ENCODE measurements at places on chromosomes 5 and 9.

GRCh38 chr5:113068559-113068958 is 92.0 kb downstream of the DCP2 start:
- no peak for DNase-seq

DNA sequence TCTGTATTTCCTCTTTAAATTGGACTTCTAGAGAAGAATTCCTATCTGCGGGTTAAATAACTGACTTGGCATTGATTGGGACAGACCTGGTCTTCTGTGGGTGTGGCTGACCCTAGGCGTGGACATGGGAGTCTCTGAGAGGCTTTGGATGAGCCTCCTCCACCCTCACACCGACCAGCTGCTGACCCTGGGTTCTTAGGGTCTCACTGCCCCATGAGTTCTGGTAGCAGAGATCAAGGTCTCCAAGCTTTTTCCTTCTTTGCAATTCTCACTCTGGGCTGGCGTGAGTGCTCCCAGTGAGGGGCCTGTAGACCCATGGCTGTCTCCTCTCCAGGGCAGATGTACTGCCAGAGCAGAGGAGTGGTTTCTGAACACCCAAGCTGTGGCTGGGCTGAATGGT is 41.6 kb upstream of the PITX1 start:
- no peak for DNase-seq

- peak; percentile 48 for DNase-seq
Observed at GRCh38 chr5:116572350-116573278, 2.0 kb downstream of the SEMA6A start.

DNA sequence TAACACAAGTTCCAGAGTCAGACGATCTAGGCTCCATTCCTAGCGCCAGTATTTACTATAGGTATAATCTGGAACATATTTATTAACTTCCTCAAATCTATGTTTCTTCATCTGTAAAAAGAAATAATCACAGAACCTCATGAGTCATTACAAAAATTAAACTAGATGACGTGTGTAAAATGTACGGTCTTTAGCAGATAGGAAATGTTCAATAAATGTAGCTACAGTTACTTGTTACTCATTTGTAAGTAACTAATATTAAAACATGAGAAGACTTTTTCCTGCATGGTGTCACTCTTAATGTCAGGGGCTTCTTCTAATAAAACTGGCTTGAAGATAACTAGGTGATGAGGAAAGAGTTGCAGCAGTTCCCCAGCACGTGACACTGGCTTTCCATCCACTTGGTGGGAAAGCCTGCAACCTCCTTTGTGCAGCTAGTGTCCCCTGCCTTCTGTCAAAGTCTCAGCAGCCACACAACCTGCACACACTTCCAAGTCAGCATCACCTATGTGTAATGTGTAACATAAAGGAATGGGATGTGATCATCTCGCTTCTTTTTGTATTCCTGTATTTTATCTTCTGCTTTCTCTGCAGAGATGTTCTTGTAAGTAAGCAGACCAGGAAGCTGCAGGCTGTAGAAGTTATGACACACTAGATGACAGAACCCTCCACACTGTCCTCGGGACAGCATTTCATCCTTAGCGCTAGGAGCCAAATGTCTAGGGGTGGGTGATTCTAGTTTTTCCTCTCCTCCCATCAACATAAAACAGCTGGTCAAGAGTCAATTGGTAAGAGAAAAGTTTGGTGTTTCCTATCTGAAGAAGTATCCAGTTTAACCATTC is 1.8 kb upstream of the JAKMIP2 start:
- DNase-seq = no peak

- DNase-seq = no peak
Observed at GRCh38 chr5:170365011-170365410, 24.2 kb downstream of the KCNMB1 start.

- no peak for DNase-seq
Observed at GRCh38 chr5:126562823-126563222, 32.2 kb downstream of the ALDH7A1 start.

DNA sequence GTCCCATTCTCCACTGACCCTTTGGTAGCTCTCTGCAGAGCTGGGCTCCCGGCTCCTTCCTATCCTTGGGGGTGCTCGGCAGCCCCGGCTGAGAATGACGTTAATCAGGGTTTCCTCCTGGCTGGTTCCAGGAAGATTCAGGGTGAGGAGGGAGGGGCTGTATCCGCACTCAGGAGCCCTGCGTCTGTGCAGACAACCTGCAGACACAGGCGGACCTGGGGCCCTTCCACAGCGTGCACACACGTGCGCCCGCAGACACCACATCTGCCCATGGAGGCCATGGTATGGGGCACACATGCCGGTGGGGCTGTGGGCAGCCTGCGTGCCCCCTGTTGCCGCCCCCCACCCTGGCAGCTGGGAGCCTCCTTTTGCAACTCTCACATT is 66.6 kb upstream of the RNU6ATAC start:
- no peak for DNase-seq

- DNase-seq = no peak
Observed at GRCh38 chr5:95770830-95771708, 39.9 kb downstream of the RHOBTB3 start.

DNA sequence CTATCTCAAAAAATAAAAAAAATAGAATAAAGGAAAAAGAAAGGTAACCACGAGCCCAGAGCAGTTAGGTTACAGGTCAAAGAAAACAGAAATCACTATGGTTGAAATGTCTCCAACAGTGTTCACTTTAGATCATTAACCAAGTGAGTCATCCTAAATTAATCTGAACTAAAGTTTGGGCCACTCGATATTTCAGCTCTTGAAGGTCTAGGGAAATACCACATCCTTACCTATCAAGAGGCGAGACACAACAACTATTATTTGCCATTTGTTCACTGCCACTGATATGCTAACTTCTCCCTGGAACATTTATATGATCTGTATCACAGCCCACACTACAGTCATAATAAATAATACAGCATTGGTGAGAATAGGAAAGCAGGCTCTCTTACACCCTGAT is 111.3 kb upstream of the NR5A1 start:
- DNase-seq = no peak

DNA sequence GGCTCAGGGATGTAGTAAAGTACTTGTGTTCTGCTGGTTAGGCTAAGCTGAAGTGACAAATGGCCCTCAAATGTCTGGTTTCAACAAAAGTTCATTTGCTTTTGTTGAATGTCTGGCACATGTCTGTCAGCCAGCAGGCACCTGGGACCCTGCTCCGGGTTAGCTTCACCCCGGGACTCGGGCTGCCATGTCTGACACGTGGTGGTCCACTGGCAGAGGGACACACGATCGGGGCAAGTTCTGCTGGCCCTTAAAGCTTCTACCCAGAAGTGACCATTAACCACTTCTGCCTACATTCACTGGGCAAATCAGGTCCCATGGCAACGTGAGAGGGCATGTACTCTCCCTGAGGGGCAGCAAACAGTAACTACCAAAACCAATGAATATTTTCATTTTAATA is 23.8 kb downstream of the POLR1E start:
- DNase-seq = no peak

DNA sequence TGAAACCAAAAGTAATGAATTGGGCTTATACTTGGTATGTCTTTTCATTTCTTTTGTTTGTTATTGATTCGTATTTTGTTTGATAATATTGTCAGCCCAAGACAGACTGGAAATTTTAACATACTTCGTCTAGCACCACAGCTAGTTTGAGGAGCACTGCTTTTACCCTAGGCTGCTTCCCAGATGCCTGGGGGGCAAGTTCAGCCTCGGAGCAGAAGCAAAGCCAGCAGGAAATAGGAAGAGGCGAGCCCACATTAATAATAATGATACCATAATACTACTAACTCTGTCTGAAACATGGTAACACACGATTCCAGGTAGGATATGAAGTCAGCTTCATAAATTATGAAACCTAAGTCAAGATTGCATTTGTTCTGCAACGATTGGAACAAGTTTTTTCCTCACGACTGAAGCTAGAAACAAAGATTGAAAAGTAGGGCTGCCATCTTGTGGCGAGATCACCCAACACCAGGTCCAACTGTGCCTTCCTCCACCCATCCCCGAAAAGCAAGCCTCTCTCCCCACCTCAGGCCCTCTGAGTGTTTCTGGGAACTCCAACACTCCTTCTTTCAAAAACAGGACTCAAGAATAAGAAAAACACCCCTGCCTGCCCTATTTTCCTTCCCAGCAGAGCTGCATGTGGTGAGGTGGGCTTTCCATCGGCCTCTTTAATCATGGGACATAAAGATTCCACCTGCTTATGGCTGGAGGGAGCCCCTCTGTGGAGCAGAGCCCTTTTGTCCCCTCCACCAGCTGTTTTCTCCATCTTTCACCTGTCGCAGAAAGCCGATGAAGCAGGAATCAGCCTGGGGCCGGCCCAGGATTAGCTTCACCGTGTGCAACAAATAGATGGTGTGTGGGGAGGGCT is 236.4 kb downstream of the CAAP1 start:
- DNase-seq = no peak

GRCh38 chr9:4927701-4928100 is 57.4 kb upstream of the JAK2 start:
- no peak for DNase-seq

- no peak for DNase-seq
Observed at GRCh38 chr5:35483780-35484179, 133.9 kb upstream of the SPEF2 start.

DNA sequence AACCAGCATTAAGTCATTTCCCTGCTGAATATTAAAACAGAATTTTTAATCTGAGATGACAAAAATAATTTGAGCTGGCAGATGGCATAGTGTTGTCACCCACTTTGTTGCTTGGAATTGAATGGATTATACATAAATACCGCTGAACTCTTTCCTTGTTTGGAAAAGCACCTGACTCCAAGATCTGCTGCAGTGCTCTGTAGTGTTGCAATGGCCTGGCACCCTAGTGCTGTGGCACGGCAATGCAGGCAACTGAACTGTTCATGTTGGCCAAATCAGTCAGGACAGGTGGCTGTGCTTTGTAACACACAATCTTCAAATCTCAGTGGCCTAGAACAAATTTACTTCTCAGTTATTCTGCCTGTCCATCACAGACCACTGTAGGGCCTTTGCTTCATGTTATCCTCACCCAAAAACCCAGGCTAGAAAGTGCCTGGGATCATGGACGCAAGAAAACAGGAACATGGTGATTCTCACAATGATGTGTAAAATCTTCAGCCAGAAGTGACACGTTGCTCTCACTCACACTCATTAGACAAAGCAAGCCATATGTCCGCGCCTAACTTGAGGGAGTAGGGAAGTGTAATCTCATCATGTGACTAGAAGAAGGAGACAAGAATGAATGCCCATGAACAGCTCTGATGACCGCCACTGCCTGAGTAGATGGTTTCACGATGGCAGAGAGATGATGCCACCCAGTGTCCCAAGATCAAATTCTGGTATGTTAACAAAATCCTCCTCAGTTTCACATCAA is 191.9 kb upstream of the PUM3 start:
- peak; percentile 18 for DNase-seq

- no peak for DNase-seq
Observed at GRCh38 chr5:13814301-13814700, 130.2 kb downstream of the DNAH5 start.

GRCh38 chr9:78502566-78502965 is 205.6 kb downstream of the PSAT1 start:
- DNase-seq = no peak

GRCh38 chr5:72691751-72692150 is 124.7 kb upstream of the TNPO1 start:
- no peak for DNase-seq

DNA sequence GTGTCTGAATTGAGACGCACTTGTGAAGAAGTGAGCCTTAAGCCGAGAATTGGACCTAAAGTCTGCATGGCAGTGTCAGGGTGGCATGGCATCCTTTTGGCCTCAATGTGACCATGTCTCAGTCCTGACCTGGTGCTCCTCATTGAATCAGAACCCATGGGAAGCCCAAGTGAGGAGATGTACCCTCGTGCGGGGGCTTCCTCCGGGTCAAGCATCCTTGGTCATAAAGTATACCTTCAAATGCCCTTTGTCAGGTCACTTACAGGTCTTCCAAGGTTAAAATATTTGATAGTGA is 202.2 kb downstream of the GADD45G start:
- DNase-seq = no peak

DNA sequence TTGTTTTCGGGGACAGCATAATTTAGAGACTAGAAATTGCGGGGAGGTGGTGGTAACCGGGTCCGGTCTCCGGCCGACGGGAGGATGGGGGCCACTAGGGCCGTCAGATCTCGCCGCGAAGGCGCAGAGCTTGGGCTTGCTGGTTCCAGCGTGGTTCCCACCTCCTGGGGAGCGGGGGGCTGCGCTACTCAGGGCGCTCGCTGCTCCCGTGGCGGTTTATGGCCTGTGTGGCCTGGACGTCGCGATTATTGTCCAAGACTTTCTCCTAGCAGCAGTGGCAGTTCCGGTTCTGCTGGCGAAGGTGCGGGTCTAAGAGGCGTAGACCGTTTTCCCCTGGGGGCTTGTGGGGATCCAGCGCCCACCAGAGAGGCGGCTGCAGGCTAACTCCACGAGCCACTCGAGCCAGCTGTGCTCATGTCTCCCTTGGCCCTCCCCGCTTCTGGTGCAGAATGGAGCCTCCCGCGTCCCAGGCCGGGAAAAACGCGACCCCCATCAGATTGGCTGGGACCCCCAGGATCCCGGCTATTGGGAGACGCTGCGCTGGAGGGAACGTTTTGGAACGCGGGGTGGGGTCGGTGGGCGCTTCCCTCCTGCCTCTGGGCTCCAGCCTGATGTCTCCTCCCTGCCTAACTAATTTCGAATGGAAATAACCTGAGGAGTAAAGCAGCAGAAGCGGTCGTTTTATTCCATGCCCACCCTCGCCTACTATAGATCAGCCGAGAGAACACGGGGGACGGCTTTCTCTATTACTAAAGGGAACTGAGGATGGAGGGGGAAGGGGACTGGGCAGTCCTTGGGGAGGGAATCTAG is 87.1 kb downstream of the ENTREP1 start:
- no peak for DNase-seq

GRCh38 chr5:52950686-52951085 is 38.5 kb upstream of the ITGA2 start:
- DNase-seq = no peak

- DNase-seq = no peak
Observed at GRCh38 chr5:151743530-151743929, 14.9 kb downstream of the ATOX1 start.

All from NCI-H2171 (cell line).